ENCODE measurements at places on chromosomes 7 and 10.

DNA sequence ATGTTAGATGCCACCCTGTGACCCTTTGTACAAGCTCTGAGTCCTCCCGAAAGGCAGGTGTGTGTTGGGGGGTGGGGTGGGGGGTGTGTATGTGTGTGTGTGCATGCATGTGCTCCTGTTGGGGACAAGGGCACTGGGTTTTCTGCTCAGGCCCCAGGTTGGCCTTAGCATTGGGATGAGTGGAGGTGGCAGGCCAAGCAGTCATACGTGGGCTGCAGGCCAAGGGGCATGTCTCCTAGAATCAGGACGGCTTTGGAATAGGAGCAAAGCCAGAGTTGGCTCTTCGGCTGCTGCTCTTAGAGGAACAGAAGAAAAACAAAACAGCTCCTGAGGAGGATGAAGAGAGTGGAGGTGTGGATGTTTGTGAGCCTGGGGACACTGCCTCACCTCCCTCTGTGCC, 26.0 kb downstream of the HSPA12A start:
- DNase-seq, result no peak

- DNase-seq, result no peak
Observed at GRCh38 chr7:78333530-78334425, 535.2 kb downstream of the PHTF2 start.

GRCh38 chr10:126247446-126247975, 140.8 kb downstream of the ADAM12 start:
- no peak for DNase-seq

DNA sequence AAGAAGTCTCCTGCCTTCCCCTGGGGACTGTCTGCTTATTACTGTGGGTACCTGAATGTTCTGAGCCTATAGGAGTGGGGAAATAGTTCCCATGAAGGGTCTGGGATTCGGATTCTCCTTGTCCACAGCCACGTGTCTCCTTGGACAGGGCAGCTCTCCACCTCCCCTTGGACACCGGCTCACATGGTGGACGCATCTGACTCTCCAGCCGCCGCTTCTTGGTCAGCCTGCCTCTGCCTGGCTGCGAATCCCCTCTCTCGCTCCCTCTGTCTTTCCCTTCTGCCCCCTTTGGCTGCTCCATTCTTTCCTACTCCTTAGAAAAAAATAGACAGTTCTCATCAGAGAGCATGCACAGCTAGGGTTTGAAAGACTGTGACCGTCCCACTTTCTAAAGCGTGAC, 46.9 kb downstream of the JAKMIP3 start:
- no peak for DNase-seq

DNA sequence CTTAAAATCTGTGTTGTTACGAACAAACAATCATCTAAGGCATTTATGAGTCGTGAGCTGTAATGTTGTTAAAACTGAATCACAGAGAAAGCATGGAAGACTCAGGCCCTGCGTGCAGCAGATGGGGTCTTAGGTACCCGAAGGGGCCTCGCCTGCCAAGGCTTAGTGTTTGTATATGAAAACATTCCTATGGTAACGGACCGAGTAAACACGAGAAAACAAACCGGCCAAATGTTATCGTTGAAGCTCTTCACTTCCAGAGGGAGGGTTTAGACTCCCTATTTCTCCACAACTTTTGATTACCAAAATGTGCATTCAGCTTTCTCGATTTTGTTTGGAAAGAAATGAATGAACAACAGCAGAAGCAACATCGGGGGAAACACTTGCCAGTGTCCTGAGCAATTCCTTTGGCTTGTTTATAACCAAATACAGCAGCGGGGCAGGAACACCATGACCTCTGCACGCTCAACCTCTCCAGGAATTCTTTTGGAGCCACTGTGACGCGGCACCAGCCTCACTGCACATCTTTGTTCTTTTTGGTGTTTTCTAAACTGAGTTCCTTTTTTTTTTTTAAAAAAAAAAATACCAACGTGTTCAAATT, 121.6 kb upstream of the KLF6 start:
- no peak for DNase-seq

GRCh38 chr7:128989961-128990360, 52.2 kb downstream of the IRF5 start:
- DNase-seq, result no peak

- no peak for DNase-seq
Observed at GRCh38 chr7:45514944-45515343, 59.2 kb upstream of the ADCY1 start.

DNA sequence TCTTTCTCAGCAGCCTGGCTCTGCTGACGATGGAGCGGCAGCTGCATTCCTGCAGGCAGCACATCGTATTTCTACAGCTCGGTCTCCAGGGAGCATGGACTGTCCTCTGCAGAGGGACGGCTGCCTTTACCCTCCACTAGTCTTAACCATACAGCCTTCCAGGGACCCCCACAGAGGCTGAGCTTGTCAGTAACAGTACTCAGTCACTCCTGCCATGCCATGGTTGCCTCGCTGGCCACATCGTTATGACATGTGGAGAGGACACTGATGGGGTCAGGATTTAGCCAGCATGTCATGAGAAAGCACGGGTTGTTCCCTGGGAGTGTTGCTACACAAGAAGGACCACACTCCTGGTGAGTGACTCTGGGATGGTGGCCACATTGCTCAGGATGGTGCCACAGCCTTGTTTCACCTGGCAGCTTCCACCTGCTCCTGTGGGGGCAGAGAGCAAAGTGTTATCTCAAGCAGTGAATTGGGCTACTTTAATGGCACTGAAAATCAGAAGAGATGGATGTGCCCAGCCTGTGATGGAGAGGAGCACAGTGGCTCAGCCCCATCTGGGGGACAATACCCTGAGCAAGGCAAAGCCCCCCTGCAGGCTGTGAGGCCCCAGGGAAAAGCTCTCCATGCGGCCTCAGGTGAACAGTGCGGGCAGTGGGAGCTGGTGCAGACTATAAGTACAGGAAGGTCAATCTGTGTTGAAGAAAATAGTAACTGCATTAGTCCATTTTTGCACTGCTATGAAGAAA, 443.9 kb downstream of the TCERG1L start:
- DNase-seq, result no peak

DNA sequence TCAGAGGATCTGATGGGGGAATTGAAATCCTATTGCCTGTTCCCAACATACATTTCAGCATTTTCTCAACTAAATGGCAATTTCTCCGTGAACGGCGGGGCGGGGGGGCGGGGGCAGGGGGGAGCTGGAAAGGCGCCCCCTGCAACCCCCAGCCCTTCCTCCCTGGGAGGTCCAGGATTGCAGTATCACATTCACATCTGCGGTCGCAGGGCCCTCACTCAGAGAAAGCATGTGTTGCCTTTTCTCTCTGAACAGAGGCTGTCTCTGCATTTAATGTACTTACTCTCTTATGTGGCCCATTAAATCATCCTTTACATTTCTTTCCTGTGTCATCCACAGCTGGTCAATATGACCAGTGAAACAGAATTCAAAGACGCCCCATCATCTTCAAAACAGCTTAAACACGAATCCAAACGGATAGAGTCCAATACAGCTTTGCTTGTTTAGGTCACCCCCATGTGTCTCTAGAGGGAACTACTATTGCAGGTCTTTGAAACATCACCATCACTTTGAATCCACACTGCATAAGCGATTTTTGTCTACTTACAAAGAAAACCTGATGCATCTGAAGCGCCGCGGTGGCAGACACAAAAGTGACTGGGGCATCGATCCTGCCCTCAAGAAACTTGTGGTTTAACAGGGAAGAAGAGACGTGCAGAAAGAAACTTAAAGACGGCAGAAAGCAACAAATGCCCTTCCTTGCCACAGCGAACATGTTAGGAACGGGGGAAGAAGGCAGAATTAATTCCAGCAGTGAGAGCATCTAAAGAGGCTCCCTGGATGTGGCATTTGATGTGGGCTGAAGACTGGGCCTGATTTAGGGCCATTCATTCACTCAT, 17.0 kb upstream of the ECHDC3 start:
- no peak for DNase-seq

GRCh38 chr10:44619521-44619920, 234.6 kb upstream of the CXCL12 start:
- no peak for DNase-seq

GRCh38 chr10:52939894-52940293, 167.3 kb upstream of the MBL2 start:
- DNase-seq, result no peak

DNA sequence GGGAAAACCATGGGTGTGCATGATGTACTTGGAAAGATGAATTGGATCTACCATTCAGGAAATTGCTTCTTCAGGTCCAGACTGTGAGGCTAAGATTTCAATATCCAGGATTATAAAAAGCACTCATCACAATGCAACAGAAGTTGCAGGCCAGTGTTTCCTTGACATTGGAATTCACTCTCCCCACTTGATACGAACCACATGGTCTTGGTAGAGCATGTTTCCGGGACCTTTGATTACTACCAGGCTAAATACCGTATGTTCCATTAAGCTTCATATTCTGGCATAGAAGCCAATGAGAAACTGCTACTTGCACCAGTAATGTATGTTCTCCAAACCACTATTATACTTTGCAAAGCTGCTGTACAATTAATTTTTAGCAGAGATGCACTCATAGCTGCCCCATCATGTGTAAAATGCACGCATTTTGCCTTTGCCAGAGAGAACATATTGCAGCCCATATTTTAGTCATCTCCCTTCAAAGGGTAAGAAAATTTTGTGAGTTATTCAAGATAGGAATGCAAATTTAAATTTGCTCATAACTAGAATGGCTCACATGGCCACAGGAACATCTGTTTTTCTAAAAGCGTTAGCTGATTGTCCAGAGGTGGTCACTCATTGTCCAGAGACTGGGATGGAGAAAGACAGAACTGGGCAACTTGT, 8.1 kb downstream of the FRMD4A start:
- DNase-seq, result no peak

GRCh38 chr10:61478621-61479312, 25.6 kb upstream of the TMEM26 start:
- DNase-seq, result no peak

GRCh38 chr7:10708447-10708846, 265.2 kb upstream of the PHF14 start:
- DNase-seq, result no peak

GRCh38 chr10:61733358-61733940, 70.7 kb downstream of the CABCOCO1 start:
- DNase-seq, result no peak

GRCh38 chr10:93261089-93261488, 187.4 kb downstream of the CYP26A1 start:
- DNase-seq, result no peak

DNA sequence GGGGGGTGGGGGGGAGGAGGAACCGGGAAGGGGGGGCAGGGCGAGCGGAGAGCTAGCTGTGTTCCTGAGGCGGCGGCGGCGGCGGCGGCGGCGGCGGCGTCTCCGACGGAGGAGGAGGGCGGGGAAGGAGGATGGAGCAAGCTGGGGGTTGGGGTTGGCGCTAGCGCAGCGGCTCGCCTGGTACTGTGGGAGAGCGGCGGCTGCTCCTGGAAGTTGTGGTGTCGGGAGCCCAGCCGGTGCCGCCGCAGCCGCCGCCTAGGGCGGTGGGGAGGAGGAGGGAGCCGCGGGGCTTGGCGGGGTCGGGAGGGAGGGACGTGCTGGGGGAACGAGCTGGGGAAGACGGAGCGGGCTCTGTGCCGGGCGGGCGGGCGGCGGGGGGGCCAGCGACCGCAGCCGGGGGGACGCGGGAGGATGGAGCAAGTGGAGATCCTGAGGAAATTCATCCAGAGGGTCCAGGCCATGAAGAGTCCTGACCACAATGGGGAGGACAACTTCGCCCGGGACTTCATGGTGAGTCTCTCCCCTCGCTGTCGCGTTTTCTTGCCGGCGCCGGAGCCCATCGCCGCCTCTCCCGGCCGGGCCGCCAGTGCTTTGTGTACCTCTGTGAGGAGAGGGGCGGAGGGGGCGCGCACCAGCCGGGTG, at the start of gene PTPN12:
Gene PTPN12, plus strand, starts transcription at position 160 of the 642 bp plus-strand sequence. Its CDS starts 252 bp downstream, at position 412.
- peak; percentile 28 for DNase-seq

GRCh38 chr10:102411341-102412255, 7.0 kb downstream of the PSD start:
- no peak for DNase-seq

- no peak for DNase-seq
Observed at GRCh38 chr7:995571-995970, 12.6 kb downstream of the CYP2W1 start.

GRCh38 chr7:140506788-140507464, 27.6 kb upstream of the MKRN1 start:
- no peak for DNase-seq

DNA sequence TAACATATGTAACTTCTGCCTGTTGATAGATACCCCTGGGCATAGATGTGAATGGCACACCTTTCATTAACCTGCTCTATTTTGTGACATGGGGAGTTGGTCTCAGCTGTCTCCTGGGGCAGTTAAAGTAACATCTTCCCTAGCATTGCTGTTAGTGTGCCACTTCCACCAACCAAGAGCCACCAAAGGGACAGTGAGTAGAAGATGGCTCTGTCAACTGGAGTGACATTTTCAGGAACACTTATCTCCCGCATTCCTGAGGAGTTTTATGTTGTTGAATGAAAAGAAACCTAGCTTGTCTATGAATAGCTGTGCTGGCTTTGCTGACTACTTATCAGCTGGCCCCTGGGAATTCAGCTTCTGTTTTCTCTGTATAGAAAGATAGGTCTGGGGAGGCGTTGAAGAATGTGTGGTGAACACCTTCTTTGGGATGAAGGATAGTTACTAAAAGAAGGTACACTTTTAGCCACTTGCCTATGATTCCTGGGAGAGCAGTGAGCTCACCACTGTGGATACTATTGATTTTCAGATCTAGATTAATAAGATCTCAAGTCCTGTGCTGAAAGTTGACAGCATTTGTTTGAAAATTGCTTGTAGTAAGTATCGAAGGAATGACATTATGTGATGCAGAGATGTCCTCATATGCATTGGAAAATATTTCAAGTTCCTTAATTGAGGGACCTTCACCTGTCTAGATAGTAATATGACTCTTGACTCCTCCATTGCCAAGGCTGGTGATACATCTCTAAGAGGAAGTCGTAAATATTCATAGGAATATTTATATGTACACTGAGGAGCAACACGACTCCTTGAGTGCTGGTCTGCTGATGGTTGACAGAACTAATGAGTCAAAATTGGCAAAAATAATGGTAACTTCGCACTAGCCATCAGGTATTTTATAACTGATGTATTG, 7.6 kb downstream of the STARD3NL start:
- no peak for DNase-seq

DNA sequence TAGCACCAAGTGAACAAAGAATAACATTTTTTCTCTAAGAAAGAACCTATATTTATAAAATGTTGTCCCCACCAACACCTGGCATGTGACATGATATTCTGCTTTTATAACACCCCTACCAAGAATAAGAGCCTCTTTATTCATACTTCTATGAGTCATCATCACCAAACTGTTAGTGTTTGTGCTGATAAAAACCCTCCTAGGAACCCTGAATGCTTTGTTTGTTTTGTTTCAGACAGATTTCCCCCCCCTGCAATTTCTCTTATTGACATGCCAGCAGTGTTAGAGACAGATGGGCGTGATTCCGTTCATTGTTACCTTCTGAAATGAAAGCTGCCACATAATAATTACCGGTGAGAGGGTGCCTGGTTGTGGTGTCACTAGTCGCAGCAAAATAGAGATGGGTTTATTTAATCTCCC, 651.1 kb downstream of the SORCS1 start:
- no peak for DNase-seq

DNA sequence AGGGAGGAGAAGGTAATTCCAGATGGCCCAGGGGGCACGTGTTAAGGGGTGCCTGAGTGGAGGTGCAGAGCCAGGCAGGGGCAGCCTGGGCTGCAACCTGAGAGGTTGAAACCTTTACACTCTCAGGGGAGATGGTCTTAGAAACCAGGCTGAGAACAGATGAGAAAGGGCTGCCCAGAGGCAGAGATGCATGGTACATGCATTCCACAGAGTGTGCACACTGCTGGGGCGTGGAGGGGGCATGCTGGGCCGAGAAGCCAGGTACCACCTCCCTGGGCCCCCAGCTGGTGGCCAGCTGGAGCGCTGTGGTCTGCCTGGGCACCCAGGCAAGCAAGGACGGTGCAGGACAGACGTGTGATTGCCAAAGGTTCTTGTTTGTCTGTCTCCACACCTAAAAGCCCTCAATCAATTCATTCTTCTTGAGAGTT, 14.1 kb upstream of the CSGALNACT2 start:
- no peak for DNase-seq
